Stimulated activated CD8-positive, alpha-beta memory T cell treated with anti-CD3 and anti-CD28 coated beads, Interleukin-7, amount 100 ng/mL, for 1 hour (primary cell): ENCODE measurements at places on chromosomes 3 and 15.

GRCh38 chr3:155663467-155664212, 81.2 kb downstream of the PLCH1 start:
- DNase-seq, result no peak

DNA sequence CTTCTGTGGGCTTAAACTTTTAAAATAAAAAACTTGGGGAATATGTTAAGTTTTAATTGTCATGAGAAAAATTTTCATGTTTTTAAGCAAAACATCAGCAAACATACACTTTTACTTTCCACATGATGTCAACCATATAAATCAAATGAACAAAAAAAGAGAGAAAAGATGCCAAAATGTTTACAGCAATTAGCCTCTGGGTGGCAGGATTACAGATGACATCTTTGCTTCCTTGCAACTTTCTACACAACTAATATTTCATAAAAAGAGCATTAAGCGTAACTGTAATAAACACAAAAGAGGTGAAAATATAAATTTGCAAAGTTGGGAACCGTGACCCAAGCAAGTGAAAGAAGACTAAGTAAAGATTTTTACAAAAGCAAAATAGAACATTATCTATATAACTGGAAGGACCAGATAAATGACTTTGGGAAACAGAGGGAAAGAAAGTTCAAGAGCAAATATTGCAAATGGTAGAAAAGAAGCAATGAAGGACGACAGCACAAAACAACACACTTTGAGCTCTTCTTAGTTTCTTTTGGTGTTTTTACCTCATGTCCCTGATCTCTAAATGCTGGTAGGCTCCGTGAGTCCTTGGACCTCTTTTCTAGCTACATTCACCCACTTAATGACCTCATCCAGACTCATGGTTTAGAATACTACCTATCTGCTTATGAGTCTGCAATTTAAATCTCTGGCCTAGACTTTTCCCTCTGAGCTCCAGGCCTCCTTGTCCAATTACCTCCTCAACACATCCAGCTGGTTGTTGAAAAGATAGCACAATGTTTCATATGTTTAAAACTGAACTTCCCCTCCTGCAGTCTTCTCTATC, 9.4 kb downstream of the TP53BP1 start:
- no peak for DNase-seq

- no peak for DNase-seq
These were observed 948 bp downstream of the MAN2C1 start for GRCh38 chr15:75367406-75367912.

- DNase-seq, result no peak
These were observed 238.7 kb downstream of the XXYLT1 start for GRCh38 chr3:195032106-195032759.

DNA sequence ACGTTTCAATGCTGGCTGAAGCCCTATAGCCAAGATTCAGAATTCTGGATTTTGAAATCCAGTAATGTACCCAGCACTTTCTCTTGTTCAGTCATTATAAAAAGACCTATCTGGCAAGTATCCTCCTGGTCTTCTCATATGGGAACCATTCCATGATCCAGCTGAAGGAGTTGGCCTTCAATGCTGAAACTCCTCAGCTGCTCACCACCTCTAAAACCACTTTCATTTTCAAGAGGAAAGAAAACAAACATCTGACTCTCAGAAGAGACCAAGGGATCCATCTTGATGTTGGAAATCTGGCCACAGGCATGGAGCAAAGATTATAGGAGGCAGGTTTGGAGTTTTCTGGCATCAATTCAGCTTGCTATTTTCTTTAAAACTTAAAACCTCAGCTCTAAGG, 235.4 kb downstream of the FMN1 start:
- DNase-seq, result no peak

DNA sequence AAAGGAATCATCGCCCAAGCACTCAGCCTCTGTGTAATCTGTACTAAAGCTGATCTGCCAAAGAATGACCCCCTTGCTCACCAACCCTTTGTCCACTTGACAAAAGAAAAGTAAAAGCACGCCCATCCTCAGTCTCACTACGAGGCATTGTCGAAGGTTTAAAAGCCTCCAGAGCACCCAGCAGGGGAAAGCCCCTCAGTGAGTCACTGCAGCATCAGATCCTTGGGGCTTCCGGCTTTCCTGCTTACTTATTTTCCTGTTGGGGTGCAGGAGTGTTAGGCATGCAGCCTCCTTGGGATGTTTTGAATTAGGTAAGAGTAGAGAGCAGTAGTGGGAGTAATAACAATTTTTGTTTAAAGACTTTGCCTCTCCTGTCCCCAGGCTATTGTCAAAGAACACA, 216.1 kb downstream of the MTHFS start:
- DNase-seq, result no peak

DNA sequence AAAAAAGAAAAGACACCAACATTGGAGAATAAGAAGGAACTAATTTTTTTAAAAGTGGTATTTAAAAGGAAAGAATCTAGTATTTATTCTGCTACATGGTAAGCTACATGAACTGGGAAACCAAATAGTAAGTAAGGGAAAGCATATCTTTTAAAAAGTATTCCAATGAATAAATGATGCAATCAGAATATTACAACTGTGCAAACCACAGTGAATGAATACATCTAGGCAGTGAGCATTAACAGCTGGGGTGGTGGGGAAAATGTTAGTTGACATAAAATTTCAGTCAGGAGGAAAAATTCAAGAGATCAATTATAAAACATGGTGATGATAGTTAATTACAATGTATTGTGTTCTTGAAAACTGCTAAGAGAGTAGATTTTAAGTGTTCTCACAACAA, 16.9 kb downstream of the ICE2 start:
- no peak for DNase-seq

- DNase-seq, result no peak
These were observed 11.6 kb downstream of the CLCN2 start for GRCh38 chr3:184349563-184350470.

DNA sequence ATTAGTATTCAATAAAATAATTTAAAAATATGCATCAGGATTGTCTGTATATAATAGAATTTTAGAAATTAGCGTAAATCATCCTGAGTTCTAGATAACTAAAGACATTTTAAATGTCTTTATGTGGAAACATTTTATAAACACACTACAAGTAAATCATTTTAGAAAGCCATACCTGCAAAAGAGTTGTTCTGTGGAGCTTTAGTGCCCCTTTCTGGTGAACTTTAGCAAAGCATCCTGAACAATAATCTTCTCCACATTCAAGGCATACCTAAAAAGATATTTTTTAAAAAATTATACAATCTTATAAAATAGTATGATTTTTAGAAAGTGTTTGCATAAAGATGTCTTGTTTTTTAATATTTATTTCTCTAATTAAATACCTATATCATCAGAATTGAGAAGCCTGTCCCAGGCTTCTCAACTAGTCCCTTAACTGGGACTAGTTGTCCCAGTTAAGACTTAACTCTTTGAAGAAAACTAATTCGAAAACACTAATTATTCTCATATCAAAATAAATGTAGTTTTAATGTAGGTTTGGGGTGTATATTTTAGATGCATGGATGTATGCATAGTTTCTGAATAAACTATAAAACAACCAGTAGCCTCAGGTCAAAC, 29.7 kb downstream of the ZBBX start:
- DNase-seq, result no peak

DNA sequence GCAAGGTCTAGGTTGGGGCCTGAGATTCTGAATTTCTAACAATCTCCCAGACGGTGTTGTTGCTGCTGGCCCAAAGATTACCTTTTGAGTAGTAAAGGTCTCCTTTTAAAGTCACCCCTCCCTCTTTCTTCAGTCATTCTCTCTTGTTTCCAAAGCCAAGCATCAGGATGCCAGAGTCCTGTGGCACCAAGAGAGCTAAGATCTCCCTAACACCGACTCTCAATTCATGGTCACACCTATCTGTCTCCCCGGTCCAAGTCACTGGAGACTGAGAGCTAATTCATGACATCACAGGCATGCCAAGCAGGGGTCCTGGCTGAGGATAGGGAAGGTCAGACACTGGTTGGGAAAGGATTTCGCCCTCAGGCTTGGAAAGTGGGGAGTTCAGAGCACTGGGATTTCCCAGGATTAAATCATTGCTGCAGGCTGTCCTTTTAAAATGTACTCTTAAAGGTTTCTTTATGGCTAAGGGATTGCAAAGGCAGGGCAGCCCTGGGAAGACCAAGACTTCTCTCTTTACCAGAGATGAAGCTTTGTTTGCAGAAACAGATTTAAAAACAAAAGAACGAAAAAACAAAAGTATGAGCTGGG, 7.3 kb downstream of the SHOX2 start:
- no peak for DNase-seq

DNA sequence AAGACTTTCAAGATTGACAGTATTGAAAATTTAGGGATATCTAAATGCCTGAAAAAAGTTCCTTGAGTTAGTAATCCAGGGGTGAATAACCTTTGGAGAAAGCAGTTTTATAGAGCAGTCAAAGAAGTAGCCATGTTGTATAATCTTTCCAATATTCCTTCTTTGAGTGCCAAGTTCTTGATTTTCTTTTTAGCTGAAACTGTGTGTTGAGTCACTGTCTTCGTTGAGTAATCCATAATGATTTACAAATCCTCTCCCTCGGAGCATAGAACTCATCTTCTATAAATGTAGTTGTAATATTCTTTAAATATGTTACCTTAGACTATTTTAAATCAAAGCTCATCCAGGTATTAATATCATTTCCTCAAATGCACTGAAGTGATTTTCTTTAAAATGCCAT, 135.2 kb downstream of the BBX start:
- DNase-seq, result no peak

GRCh38 chr15:88624156-88624970, 3.2 kb downstream of the AEN start:
- DNase-seq, result no peak

DNA sequence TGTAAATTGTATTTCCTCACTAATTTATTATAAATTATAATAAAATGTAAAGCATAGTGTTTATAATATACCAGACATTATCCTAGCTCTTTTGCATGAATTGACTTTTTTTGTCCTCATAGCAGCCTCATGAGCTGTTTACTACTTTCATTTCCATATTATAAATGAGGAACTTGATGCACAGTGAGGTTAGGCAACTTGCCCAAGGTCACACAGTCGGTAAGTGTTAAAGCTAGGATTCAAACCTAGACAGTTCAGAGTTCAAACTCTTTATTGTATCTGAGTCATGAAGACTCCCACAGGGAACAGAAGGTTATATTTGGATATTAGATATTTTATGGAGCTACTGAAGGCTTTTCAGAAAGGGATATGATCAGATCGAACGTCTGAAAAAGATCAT, 322.2 kb upstream of the SATB1 start:
- no peak for DNase-seq

DNA sequence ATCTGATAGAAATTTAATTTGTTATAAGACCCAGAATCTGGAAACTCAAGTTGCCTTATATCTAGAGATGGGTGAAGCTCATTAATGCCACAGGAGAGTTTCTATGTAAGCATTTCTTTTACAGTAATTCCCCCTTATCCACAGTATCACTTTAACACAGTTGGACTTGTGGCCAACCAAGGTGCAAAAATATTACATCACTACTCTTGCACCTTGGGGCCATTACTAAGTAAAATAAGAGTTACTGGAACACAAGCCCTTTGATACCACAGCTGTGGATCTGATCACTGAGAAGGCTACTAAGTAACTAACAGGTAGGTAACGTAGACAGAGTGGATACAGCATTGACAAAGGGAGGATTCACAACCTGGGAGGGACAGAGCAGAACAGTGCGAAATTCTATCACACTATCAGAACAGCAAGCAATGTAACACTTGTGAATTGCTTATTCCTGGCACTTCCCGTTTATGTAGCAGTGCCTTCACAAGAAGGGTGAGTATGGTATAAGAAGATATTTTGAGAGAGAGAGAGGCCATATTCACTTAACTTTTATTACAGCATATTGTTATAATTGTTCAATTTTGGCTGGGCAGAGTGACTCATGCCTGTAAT, 33.9 kb upstream of the TOPBP1 start:
- no peak for DNase-seq

GRCh38 chr15:78635346-78635745, 5.7 kb downstream of the CHRNB4 start:
- no peak for DNase-seq

DNA sequence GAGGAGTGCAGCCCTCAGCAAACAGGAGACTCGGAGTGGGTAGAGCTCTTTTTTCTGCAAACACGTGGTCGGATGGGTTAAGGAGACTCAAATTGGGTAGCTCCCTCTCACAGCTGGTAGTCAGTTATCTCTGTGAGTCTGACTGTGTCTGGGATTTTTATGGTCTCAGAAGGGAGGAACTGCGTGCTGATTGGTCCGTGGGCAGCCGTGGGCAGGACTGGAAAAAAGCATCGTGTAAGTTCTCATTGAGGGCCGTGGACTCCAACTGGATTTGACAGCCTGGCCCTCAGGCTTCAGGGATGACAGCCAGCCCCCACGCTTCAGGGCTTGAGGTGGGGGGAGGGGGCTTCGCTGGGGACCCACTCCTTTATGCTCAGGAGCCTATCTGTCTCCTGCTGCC, 463.9 kb downstream of the EPHA3 start:
- DNase-seq, result no peak

DNA sequence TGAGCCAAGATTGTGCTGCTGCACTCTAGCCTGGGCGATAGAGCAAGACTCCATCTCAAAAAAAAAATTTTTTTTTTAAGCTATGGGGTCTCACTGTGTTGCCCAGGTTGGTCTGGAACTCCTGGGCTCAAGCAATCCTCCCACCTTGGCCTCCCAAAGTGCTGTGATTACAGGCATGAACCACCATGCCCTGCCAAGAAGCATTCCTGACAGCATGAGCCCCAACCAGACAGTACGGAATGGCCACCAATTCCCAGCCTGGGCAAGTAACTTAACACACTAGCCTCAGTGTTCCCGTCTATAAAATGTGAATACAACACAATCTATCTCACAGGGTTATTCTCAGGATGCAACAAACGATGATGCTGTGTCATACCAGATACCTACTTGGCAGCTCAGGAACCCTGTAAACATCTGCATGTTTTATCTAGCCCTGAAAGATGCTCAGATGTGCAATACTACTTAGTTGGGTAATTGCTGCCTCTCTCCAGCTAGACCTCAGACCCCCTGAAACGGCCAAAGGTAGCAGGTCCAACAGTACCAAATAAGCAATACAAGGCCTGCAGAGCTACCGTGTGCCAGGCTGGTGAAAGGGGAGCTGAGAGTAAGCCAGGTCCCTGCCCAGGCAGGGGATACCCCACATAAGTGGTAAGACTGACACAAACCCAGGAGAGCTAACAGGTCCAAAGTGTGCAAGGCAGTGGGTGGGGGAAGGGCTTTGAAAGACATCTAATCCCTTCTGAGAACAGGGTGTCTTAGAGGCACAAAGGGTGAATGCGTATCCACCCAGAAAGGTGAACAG, 1.9 kb downstream of the TKT start:
- DNase-seq, result no peak

DNA sequence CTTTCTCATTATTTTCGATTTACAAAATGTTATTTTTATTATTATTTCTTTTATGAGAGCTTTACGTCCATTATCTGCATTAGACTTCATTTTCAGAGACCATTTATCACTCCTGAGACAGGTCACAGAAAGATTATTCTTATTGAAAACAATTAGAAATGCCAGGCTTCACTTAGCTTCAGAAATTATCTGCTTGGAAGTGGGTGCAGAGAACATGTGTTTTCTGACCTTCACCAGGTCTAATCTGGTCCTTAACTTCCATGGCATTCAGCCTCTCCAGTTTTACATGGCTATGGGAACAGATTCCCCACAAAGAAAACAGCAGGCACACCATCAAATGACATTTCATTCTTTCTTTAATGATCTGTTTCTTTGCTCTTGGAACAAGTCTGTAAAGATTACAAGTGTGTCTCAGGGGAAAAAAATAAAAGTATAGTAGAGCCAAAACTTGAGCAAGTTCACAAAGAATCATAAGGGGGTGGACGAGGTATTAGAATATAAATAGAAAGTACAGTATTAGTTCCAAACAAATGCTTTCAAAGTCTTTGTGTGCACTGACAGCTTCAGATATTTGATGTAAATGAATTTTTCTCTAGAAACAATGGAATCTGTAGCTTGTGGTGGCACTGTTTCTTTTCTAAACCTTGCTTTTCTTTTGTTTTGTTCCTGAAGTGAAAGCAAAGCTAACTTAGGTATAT, 294.2 kb upstream of the MEIS2 start:
- no peak for DNase-seq
